ENCODE measurements at places on chromosomes 1 and 21. TPM values are rescaled to one million over a fixed set of nuclear protein-coding genes. Genes with fewer than 3 reads are reported as not detected.

GRCh38 chr1:244211559-244211944, 160.5 kb downstream of the ZBTB18 start:
- DNase-seq: no peak

DNA sequence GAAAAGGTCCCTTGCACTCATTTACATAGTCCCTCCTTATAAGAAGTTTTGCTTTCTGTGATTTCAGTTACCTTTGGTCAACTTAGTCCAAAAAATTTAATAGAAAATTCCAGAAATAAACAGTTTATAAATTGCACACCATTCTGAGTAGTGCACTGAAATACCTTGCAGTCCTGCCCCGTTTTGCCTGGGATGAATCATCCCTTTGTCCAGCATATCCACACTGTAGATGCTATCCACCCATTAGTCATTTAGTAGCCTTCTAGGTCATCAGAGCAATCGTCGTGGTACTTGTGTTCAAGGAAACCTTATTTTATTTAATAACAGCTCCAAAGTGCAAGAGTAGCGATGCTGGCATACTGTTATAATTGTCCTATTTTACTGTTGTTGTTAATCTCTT, 38.0 kb downstream of the SPRTN start:
- DNase-seq: no peak

DNA sequence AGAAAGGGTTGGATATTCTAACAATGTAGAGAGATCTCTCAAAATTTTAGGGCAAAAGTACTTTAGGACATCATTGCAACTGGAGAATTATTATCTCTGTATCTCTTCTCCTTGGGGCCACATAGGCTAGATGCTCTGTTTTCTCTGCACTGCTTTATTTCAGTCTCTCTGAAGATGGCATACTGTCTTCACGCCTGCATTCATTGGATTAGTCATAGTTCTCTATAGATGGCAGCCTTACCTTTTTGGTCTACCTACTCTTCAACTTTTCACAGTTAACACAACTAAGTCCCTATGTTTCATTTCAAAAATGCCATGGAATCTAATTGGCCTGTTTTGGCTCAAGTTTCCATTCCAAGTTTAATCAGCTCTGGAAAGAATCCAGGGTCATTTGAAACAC, 1623.3 kb upstream of the B3GALT2 start:
- no peak for DNase-seq

GRCh38 chr21:38897532-38898421, 92.0 kb downstream of the ETS2 start:
- no peak for DNase-seq

DNA sequence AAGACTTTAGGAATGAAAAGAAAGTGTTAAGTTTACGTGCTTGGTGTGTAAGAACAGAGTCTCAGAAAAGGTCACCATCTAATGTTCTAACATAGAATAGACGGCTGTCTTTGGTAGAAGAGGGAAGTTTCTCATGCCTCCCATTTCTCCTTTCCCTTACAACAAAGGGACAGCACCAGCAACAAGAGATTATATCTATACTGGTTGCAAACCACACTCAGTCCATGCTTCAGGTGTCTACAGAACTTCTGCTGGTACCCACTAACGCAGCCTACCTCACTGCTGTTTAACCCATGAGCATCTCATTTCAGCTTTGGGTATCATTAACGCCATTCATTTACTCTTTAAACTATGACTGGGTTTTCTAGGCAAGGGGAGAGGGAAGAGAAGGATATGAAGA, 9.2 kb upstream of the ITPKB start:
- no peak for DNase-seq

DNA sequence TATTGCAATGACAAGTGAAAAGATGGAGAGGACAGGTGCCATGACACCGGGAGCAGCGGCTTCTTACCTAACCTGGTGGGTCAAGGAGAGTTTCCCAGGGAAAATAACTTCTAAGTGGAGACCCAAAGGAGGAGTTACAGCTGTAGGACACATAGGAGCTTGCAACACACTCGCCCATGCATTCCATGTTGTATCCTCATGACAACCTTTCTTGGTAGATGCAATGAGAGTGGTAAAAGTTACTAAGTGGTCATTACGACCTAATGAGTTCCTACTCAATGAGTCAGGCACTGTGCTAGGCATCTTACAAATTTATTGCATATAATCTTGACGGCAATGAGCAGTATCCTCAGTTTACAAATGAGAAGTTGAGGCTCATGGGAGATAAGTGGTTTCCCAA, 119.5 kb upstream of the HOOK1 start:
- DNase-seq: no peak

DNA sequence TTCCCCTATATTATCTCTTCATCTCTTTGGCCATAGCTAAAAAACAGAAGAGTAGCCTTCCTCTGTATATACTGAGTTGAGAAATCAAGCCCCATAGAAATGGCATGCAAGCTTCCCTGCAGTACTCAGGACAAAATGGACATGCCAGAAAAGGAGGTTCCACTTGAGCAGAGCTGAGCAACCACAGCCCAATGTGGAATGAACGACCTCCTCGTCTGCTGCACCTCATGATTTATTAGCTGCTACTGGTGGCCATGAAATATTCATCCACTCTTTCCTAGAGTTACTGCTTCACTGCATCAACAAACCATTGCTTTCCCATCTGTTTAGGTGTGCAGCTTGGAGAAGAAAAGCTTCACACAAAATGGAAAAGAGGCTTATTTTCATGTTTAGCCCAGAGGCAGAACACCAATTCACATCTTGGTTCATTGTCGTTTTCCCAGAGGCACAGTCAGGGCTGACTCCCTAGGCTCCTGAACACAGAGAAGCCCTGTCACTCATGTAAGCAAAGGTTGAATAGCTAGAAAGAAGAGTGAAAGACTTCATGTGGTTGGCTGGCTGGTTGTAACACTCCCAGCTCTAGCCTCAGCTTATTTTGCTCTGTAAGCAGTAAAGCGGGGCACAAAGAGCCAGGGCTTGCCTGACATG, 148.0 kb downstream of the TSEN15 start:
- DNase-seq: peak; percentile 62

DNA sequence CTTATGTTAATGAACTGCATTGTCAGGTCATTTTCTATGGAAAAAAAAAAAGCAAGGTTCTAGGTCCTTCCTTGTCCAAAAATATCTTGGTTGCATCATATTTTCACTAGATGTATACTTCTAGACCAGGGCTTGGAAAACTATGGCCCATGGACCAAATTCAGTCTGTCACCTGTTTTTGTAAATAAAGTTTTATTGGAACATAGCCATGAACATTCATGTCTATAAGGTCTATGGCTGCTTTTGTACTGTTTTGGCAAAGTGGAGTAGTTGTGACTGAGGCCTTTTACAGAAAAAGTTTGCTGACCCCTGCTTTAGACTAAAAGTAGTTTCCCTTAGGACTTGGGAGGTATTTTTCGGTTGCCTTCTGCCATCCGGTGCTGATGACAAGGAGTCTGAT, 19.2 kb upstream of the PLA2G2E start:
- DNase-seq: no peak

GRCh38 chr1:1371364-1371745, 3.7 kb downstream of the AURKAIP1 start:
- no peak for DNase-seq

- no peak for DNase-seq
Observed at GRCh38 chr1:208527156-208527555, 283.0 kb upstream of the PLXNA2 start.

GRCh38 chr1:119862276-119862675, 34.0 kb downstream of the ADAM30 start:
- no peak for DNase-seq

DNA sequence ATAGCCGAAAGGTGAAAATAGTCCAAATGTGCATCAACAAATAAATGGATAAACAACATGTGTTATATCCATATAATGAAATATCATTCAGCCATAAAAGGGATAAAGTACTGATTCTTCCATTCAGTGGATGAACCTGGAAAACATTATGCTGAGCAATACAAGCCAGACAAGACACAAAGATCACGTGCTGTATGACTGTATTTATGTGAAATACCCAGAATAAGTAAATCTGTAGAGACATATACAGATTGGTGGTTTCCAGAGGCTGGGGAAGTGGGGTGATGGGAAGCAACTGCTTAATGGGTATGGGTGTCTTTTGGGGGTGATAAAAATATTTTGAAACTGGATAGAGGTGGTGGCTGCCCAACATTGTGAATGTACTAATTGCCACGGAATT, 13.3 kb upstream of the GSTM4 start:
- no peak for DNase-seq

DNA sequence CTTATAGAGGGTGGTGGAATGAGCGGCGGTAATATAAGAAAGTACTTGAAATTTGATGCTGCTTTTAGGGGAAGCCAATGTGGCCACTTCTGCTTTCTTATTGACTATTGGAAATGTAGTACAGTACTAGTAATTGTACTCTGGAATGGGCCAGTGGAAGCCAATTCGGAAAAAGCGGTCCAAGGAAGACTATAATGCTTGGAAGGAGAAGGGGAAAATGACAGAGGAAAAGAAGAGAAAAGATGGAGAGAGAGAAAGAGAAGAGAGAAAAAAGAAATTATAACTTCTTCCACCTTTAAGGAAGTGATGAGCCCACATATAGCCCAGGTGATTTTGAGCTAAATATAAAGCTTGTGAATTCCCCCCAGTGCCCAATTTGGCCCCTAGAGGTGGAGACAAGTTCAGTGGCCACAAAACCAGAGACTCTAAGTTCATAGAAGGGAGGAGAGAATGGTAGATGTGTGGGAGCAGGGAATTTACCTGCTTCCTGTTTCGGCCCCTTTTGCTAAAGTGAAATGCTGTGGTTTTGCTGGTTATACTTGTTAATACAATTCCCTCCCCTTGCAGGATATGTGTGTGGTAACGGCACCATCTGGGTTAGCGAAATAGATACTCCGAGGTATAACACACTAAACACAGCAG, 35.7 kb upstream of the DUSP10 start:
- no peak for DNase-seq

DNA sequence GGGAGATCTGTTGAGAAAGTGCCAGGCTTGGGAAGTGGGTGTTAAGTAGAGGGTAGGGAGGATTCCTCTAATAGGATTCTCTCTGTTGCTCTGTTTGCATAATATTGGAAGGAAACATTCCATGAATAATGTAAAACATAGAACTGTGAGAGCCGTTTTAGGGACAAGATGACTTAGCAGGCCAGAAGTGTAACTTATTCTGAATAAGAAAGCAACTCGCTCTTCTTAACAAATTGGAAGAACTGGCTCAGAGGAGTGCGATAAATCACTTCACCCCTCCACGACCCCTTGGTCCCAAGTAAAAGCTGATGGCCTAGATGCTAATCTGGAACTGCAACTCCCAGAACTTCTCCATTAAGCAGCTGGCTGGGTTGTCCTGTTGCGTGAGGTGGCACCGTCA, 19.1 kb downstream of the SIM2 start:
- no peak for DNase-seq

DNA sequence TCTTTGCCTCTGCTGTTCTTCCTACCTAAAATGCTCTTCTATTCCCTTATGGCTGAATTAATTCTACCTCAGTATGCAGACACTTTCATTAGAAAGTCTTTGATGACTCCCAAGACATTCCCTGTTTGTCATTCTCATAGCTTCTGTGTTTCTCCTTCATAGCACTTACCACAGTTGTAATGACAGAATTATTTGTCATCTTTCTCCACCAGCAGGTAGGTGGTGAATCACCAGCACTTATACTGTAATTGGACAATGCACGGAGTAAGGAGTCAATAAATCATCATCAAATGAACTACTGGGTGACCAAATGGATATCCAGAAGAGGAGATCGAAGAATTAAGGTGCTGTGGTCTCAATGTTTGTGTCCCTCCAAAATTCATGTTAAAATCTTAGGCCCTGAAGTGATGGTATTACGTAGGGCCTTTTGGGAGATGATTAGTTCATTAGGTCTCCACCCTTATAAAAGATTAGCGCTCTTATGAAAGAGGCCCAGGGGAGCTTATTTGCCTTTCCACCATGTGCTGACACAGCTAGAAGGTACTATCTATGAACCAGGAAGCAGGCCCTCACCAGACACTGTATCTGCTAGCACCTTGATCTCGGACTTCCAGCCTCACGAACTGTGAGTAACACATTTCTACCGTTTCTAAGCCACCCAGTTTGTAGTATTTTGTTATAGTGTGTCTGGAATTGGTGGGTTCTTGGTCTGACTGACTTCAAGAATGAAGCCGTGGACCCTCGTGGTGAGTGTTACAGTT, 2.4 kb upstream of the CCT8 start:
- no peak for DNase-seq

DNA sequence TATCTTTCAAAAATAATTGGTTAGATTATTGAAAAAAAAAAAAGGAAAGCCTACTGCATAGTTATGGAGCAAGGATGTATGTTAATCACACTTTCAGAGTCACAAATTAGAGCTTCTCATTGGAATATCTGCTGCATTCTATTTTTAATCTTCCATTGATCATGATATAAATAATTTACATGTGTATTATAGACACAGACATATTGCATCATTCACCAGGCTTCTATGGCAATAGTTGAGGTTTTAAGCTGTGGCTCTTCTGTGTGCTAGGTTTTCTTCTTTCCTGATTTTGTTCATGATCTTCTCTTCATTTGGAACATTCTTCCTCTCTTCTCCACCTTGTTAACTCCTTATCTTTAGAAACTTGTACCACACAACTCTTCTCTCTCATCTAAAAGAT, 123.2 kb upstream of the HMCN1 start:
- no peak for DNase-seq

- DNase-seq: no peak
Observed at GRCh38 chr21:31201548-31201947, 142.5 kb downstream of the TIAM1 start.

DNA sequence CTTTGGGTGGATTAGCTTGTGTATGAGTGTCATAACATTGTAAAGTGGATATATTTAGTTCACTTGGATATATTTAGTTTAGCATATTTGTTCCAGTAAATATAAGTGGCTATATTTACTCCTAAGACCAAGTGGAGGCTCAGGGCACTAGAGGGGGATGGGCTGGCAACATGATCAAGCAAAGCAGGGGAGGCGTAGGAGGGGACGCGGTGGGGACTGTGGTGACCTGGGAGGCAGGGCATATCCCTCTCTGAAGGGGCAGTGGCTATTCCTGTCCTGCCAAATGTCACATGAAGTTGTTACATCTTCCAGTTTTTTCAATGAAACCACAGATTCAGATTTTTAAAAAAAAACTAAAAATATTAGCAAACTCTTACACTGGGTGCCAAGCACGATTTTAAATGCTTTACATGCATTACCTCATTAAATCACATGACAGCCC, 51.9 kb upstream of the EDN2 start:
- no peak for DNase-seq

The ACOT11 gene
- polyA plus RNA-seq: 16.0 TPM

The FAM177B gene
- polyA plus RNA-seq: 0.13 TPM

The CFHR2 gene
- polyA plus RNA-seq: not detected

The GRIK1 gene
- 2.0 TPM for polyA plus RNA-seq

The TMPRSS15 gene
- polyA plus RNA-seq: 0.36 TPM

The FTCD gene
- polyA plus RNA-seq: 45.0 TPM

The FCER1G gene
- 13.9 TPM for polyA plus RNA-seq

Data from renal pelvis (tissue), 12 donors.